Activated T-helper 1 cell treated with anti-CD3 and anti-CD28 coated beads, Interleukin-2, amount 50 U/mL, for 16 hours (primary cell): ENCODE measurements at places on chromosomes 2 and 18.

GRCh38 chr2:172995323-172996244, 80.1 kb upstream of the MAP3K20 start:
- no peak for DNase-seq

GRCh38 chr2:221097568-221097915, 474.6 kb downstream of the EPHA4 start:
- no peak for DNase-seq

- DNase-seq = no peak
These were observed 3.4 kb downstream of the DUSP19 start for GRCh38 chr2:183081911-183082310.

- no peak for DNase-seq
These were observed 16.4 kb upstream of the ARMC9 start for GRCh38 chr2:231181860-231182512.

DNA sequence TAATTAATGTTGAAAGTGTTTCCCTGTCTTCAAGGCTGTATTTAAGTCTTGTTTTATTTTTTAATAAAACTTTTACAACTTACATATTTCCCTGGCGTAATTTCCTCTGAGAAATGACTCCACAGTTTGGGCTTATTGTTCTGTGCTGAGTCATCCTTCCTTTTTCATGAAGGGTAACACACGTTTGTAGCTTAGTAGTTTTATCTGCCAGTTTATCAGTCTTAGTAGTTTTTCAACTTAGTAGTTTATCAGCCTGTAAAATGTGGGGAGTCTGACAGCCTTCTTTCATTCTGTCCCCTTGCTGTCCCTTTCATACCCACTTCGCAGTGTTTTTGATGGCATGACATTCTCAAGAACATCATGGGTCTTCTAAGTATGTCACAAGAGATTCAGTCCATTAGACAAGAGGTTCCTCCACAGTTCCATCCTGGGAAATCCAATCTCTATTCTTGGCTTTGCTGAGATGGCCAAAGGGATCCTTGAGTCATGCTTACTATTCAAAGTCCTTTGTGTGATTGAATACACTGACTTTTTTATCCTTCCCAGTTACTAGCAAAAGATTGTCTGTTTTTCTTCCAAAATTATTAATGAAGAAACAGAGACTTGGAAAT, 60.0 kb upstream of the SGPP2 start:
- no peak for DNase-seq

- DNase-seq = no peak
These were observed 19.2 kb downstream of the ITGA6 start for GRCh38 chr2:172446474-172447063.

GRCh38 chr2:25417715-25418369, 76.1 kb upstream of the DNMT3A start:
- DNase-seq = no peak

DNA sequence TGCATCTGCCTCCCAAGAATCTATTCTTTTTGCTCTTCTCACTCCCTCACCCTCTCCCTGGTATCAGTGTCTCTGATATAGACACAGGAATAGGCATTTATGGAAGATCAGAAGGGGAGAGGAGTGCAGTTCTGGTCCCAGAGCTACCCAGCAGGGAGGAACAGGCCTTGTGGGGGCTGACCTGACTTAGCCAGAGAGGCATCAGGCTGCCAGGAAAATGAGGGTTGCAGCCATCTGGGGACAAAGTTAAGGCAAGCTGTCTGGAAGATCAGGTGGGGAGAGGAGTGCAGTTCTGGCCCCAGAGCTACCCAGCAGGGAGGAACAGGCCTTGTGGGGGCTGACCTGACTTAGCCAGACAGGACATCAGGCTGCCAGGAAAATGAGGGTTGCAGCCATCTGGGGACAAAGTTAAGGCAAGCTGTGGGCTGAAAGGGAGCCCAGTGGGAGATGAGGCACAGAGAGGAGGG, 69.9 kb upstream of the HK2 start:
- DNase-seq = no peak

GRCh38 chr2:41111836-41112627, 660.1 kb upstream of the SLC8A1 start:
- DNase-seq = no peak
